ENCODE measurements at places on chromosomes 2 and 18.

DNA sequence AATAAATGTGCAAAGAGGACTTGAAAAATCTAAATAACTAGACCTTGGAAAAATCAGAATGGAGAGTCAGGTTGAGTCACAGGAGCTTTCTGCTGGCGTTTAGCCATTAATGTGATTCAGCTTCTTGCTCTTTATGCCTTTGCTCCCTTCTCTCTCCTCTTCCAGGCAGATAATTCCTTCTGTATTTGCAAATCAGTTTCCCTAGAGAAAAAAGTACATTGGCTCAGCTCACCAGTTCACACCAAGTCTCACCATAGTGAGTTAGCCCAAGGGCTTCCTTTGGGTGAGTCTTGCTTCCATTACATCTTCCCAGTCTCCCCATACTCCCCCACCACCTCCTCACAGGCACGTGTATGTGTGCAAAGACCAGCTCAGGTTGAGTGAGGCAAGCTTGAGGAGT lies 73.6 kb downstream of the CYBRD1 start:
- DNase-seq, result no peak

DNA sequence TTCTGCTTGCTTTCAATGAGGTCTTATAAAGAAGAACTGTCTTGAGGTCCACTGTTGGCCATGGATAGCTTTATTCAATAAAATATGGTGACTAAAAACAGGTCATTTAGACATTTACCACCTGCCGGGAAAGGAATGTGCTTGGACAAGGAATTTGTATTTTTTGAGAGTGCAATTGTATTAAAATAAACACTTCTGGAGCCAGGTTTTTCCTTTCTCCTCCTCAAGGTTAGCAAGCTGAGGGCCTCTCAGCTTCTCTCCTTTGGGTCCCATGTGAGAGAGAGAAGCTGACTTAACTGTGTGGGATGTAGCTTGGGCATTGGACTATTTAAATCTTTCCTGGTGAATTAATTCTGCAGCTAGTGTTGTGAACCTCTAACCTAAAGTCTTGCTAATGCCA lies 321.0 kb downstream of the MEIS1 start:
- no peak for DNase-seq

GRCh38 chr2:193240752-193241151 lies 1046.0 kb upstream of the TMEFF2 start:
- DNase-seq, result no peak

- no peak for DNase-seq
Measured at GRCh38 chr2:43894743-43895142, 56.0 kb downstream of the ABCG8 start.

- no peak for DNase-seq
Measured at GRCh38 chr18:74241426-74241825, 50.3 kb downstream of the CYB5A start.

GRCh38 chr18:56460581-56460980 lies 177.8 kb downstream of the TXNL1 start:
- DNase-seq, result no peak

GRCh38 chr2:203650860-203651613 lies 55.4 kb upstream of the CD28 start:
- no peak for DNase-seq

DNA sequence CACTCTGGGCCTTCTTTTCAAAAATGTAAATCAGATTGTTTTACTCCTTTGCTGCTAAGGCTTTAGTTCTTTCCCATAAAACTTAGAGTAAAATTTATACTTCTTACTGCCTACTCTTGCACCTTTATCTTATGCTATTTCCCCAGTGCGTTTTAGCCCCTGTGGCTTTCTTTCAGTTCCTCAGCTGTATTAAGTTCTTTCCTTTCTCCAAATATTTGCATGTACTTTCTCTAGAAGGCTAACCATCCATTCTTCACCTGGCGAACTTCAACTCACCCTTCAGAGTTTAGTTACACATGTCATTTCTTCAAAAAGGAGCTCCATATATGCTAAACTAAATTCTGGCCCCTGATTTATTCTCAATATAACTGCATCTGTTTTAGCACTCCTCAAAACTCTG lies 160.7 kb downstream of the FSHR start:
- DNase-seq, result no peak

DNA sequence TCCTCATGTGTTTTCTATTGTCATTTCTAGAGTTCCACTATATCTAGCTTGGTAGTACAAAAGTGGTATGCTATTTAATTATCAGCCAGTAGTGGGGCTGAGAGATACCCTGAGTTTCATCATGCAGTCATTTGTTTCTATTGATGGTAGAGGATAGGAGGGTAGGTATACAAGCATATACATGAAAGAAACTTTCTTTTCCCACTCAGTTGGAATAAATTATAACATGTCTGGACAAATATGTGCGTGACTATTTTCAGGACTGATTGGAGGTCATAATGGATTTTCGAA lies 633.2 kb downstream of the NRXN1 start:
- no peak for DNase-seq

GRCh38 chr2:222713002-222713401 lies 41.5 kb downstream of the MOGAT1 start:
- DNase-seq, result no peak
